ENCODE measurements at places on chromosomes 5 and 9.

GRCh38 chr5:175653763-175654162, 4.1 kb upstream of the HRH2 start:
- DNase-seq = no peak

DNA sequence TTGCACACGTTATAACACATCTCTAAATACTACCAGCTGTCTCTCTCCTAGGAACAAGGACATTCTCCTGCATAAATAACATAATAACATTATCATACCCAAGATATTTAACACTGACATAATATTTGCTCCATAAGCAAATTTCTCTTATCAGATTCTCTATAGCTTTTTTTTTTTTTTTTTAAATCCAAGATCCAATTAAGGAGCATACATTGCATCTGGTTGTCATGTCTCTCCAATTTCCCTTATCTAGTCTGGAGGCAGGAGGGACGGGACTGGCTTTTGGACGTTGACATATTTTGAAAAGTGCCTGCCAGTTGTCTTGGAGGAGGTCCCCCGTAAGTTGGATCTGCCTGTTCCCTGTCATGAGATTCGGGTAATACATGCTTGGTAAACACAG, 76.6 kb downstream of the RAPGEF1 start:
- no peak for DNase-seq

DNA sequence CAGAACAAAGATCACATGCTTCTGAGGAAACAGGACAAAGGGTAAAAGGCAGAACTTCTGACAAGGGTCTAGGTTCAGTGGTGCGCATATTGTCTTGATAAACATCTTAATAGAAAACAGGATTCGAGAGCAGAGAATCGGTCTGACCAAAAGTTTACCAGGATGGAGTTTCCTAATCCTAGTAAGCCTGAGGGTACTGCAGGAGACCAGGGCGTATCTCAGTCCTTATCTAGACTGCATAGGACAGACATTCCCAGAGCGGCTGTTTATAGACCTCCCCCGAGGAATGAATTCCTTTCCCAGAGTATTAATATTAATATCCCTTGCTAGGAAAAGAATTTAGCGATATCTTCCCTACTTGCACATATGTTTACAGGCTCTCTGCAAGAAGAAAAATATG, 32.4 kb upstream of the TNFSF8 start:
- DNase-seq = no peak

- no peak for DNase-seq
Observed at GRCh38 chr5:106601620-106602019, 1069.1 kb downstream of the EFNA5 start.

DNA sequence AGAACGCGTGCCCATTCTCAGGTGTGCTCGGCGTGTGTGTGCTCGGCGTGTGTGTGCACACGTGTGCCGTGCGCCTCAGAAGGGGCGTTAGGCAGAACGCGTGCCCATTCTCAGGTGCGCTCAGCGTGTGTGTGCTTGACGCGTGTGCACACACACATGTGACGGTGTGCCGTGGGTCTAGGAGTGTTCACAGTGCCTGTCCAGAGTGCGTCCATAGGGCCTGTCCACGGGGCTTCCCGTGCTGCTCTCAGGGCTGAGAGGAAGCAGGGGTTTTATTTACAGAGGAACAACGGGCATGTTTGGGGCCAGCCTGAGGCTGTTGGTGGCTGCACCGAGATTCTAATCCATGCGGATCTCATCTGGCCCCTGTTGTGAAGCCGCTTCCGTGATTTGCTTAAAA, 14.2 kb upstream of the AHRR start:
- DNase-seq = no peak

DNA sequence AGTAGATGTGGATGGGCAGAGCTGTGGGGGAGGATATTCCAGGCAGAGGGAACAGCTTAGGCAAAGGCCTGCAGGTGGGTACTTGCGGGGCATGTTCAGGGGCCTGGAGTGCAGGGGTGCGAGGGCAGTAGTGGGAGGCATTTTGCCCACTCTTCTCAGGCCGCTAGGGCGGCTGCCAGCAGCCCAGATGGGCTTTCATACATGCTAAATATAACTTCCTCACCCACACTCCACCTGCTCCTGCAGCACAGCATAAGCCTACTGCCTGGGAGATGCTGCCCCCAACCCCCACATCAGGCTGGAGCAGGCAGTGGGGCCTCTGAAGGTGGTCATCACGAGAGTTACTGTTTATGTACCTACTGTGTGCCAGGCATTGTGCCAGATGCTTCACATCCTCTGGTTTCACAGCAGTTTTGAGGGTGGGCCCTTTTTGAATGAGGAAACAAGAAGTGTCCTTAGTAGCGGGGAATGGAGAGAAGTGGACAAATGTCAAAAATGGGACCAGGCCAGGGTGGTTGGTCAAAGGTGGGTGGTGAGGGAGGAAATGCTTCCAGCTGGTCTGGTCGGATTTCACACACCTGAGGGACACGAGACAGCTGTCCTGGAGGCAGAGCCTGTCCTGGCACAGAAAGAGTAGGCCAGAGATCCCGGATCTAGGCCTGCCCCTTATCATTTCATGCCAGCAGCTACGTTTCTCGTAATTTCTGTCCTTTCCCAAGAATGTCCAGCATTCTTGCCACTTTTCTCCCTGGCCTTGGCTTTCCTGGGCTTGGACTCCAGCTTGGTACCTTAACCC, 12.1 kb downstream of the RGS14 start:
- DNase-seq = no peak

GRCh38 chr5:107361945-107362344, 308.8 kb downstream of the EFNA5 start:
- no peak for DNase-seq
